Stimulated activated CD8-positive, alpha-beta memory T cell treated with anti-CD3 and anti-CD28 coated beads, Interleukin-4, amount 100 ng/mL, for 1 hour (primary cell): ENCODE measurements at places on chromosomes 1 and 21.

GRCh38 chr1:1091344-1092148 lies 17.4 kb upstream of the RNF223 start:
- no peak for DNase-seq

GRCh38 chr1:10899490-10900250 lies 103.2 kb upstream of the CASZ1 start:
- no peak for DNase-seq

DNA sequence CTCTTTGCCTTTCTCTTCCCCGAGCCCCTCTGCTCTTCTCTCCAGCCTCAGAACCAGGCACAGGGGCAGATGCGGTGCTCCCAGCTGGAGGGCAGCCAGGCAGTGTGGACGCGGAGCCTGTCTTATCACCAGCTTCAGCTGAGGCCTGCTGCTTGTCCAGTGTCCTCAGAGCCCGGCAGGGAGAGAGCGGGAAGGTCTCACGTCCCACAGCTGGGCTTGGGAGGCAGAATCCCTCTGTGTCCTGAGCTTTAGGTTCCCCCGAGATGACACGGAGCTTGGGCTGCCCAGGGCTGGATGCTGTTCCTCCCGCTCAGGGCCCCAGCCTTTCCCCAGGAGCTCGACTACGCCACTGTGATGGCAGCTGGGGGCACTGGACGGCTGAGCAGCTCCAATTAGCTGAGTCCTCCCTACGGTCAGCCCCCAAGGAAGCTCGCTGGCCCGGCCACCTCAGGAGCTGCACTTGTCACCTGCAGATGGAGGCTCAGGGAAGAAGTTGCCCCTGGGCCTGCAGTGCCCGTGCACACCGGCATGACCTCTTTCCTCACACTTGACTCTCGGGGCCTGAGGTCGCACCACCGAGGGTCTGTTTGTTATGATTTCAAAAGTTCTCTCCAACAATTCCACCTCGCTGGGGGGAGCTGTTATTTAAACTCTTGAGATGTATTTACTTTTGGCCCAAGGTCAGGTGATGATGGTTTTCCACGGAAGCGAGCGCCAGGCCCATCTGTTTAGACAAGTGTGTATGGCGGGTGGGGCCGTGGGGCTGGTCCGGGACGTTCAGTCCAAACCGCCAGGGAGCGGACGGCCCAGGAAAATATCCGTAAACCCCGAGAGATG lies 127.3 kb downstream of the SIK1 start:
- no peak for DNase-seq

GRCh38 chr1:23910553-23911246 lies 2.5 kb downstream of the CNR2 start:
- no peak for DNase-seq

DNA sequence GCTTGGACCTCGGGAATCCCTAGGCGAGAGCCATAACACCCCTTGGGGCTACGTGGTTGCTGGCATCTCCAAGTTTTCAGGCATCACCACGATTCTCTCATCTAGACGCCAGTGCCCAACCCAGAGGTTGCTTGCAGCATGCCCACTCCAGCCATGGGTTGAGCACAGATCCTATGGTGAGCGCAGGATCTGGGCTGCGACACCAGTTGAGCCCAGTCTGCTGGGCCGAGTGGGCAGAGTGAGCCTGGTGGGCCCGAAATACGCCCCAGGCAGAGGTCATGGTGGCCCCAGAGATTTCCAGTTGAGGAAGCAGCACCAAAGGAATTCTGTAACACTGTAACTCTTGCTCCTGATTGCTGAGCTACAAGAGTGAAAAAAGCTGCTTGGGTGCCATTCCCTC lies 46.1 kb upstream of the GRIK1 start:
- no peak for DNase-seq

DNA sequence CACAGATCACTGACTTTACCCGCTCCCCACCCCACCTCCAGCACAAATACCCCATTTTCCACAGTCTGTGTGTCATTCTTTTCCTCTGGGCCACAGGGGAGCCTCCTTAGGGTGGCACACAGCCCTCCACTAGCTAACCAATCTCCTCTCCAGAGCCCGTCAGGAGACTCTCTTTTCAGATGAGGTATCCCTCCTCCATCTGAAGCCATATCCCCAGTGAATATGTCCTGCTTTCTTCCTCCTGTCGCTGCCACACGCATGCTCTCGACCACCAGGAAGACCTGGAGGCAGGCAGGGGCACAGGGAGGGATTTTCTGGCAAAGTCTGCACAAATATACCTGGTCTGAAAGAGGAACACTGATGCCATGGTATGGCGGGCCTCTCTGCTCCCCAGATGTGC lies 635 bp downstream of the ZNF648 start:
- no peak for DNase-seq

- DNase-seq = no peak
Measured at GRCh38 chr1:30834253-30834652, 74.3 kb downstream of the SDC3 start.

- no peak for DNase-seq
Measured at GRCh38 chr1:16248603-16249516, 11.9 kb upstream of the CPLANE2 start.

- DNase-seq = no peak
Measured at GRCh38 chr1:7760245-7760644, 10.9 kb upstream of the VAMP3 start.

- peak; percentile 33 for DNase-seq
Measured at GRCh38 chr1:156421062-156421938, 52.3 kb downstream of the RHBG start.

DNA sequence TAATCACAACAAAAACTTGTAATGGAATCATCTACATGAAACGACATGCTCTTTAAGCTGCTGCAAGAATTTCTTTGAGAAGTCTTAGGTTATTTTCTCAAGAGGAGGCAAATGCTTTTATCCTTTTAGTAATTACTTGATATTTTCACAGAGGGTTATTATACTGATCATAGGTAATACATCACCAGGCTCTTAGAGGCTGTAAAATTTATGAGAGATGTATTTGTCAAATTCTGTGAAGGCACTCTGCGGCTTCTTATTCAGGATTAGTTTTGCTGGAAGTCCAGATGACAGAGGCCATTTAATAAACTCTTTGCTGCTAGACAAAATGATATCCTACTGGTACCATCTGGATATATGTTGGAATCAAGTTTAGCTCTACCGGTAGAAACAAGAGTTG lies 624.3 kb upstream of the BRINP3 start:
- no peak for DNase-seq

- DNase-seq = no peak
Measured at GRCh38 chr1:156893048-156893953, at the start of gene PEAR1. Gene PEAR1, plus strand, starts transcription at chr1:156893718. Its CDS starts 10,209 bp downstream, at chr1:156903927.

DNA sequence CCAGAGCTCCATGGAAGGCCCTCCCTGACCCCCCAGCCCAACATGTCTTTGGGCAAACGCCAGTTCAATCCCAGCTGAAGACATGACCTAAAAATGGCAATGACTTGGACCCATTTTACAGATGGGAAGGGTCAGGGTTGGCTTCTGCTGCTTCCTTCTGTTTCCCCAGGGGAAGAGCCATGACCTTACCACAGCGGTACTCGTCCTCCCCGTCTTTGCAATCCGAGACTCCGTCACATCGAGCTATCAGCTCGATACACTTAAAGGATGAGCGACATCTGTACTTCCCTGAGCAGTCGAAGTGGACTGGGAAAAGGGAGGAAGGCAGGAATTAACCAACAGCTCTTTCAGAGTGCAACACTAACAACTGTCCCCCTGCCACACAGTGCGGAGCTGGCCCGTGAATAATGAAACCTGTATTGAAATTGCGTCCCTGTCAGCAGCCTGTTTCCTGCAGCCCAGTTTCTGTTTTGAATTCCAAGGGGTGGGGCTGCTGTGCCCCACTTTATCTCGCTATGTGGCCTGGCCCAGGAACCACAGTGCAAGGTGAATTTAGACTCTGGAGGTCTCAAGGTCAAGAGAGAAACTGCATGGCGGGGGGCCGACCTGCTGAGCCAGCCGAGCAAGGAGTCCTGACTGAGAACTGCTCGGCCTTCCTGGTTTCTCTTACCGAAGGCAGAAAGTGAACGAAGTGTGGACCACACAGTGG lies 7.0 kb downstream of the TMPRSS3 start:
- no peak for DNase-seq

GRCh38 chr21:46191686-46192575 lies 7.7 kb upstream of the SPATC1L start:
- DNase-seq = no peak

GRCh38 chr1:107640207-107640606 lies 324.8 kb downstream of the VAV3 start:
- no peak for DNase-seq

DNA sequence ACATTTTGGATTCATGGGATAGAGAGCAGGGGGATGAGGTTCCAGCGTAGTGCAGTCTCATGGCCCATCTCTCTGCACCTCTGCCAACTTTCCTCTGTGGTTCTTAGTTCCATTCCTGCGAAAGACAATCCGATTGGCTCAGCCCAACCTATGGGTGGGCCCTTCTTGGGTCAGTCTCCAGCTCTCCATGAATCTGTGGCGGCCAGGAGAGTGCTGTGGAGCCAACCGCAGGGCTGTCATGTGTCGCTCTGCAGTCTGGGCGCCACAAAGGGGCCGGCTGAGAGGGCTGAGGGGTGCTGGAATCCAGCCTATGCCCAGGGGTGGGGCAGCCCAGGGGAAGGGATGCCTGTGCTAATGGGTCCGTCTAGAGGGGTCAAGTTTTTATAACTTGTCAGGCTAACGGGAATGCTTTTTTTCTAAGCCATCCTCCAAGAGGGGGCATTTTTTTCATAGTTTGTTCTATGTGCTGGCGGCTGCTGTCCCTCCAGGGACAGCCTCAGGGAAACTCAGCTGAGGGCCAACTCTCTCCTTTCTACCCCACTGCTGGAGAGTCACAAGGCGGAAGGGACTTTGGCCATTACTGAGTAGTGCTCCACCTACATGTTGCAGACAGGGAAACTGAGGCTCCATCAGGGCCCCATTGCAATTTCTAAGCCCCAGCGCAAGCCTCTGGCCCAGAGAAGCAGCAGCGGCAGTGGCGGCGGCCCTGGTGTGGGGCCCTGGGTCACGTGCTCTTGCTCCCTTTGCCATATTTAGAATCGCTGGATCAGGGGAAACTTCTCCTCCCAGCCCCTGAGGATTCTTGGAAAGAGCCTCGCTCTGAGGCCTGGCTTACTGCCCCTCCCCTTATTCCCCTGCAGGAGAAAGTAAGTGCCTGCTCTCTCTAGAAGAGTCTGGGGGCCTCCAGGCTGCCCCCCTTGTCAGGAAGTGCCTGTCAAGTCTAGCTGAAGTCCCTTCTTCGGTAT lies 23.4 kb downstream of the KCNQ4 start:
- DNase-seq = no peak

DNA sequence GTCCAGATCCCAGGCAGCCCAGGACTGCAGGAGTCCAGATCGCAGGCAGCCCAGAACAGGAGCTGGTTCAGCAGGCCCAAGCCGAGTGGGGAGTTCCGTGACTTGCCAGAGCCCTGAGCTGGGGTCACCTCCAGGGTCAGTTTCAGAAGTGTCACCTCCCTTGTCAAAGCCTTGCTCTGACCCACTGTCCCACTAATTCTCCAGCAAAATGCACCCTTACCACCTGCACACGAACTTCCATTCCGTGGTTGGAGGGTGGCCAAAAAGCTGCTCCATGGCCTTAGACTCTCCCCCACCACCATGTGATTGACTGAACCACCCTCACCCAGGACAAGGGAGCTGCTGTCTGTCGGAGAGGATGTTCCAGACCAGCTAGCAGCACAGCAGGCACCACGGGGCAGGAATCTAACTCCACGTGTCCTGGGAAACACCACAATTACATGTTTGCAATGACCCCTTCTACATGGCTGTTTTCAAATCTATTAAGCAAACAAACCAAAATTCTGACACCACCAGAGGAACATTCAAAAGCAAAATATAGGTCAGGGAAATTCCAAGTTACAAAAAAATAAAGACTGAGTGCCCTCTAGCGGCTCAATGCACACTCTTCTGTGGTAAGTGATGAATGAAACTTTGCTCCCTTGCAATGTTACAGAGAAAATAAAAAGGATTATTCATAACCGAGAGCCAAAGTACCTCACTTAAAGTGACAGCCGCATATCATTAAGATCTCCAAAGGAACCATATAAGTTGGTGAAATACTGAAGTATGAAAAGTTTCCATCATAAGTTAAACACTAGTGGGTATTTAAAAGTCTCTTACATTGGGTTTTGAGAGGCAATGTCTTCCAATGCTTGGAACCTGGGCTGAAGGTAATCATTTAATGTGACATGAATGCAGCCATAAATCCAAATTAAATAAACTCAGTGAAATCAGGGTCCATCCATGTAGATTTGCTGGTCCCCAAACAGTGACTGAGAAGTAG lies 76.3 kb downstream of the NPHP4 start:
- no peak for DNase-seq

DNA sequence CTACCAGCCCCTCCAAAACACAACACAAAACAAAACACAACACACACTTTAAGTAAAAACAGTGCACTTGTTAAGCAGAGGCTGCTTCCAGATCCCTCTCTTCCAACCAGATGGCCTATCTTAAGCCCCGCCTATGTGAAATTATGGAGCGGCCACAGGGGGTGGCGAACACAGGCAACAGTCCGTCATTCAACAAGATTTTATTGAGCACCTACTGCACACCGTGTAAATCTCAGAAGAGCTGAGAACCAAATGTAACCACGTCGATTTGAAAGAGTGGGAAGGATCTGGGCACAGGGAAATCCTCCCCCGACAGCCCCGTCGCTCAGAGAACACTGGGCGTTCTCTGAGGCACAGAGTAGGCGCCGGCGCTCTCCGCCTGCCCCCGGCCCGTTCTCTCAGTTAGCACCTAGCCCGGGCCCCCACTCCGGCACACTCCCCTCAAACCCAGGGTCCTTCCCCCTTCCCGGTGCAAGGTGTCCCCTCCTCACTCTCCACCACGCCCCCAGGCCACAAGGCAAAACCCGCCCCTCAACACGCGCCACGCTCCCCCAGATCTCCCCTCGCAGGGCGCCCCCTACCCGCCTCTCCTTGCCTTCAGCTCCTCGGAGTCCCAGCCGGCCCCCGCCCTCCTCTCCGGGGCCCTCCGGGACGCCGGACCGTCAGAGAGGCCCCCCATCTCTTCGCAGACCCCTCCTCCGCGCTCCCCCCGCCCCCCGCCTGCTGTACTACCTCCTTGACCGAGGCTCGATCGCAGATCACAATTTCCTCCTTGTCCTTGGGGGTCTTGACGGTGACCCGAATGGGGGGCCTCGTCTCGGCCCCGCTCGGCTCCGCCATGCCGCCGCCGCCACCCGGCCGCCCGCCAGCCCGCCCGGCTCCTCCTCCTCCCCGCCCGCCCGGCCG lies 483 bp downstream of the UBQLN4 start:
- peak; percentile 43 for DNase-seq

DNA sequence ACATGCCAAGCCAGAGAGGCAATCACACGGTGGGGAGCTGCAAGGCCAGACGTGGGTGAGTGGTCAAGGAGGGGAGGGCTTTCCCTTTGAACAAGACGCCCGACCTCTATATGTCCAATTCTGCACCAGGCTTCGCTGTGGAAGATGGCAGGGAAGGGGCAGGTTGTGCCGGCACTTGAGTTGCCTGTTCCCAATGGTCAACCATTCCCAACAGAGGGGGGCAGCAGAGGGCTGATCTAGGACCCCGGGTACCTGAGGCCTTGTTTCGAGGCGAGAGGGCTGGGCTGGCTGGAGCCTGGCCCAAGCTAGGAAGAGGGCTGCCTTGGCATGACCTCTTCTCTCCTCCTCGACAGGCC lies 64.9 kb downstream of the TMEM53 start:
- DNase-seq = peak; percentile 5
